ENCODE measurements at places on chromosomes 6 and 20.
A peak's percentile ranks its signal among the peaks of the same experiment; 100 is the strongest.

GRCh38 chr20:47610945-47611250 is 109.2 kb downstream of the NCOA3 start:
- DNase-seq, result no peak

GRCh38 chr6:43129434-43130194 is 41.5 kb upstream of the SRF start:
- DNase-seq, result peak; percentile 52

- DNase-seq, result no peak
Measured at GRCh38 chr20:41818369-41818768, 200.2 kb upstream of the CHD6 start.

GRCh38 chr6:16683641-16684194 is 77.5 kb downstream of the ATXN1 start:
- no peak for DNase-seq

- DNase-seq, result no peak
Measured at GRCh38 chr20:3515379-3516170, 44.8 kb downstream of the ATRN start.

DNA sequence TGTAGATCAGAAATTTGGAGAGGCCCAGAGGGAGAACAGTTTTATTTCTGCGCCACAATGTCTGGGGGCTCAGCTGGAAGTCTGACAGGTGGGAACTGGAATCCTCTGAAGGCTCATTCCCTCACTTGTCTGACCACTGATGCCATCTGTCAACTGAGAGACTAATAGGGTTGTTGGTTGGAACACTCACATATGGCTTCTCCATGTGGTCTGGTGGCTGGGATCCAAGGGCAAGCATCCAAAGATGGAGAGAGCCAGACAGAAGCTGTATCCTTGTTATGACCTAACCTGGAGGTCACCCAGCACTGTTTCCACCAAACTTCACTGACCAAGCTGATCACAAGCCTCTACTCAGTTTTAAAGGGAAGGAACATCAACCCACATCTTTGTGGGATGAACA is 117.9 kb upstream of the AKAP12 start:
- no peak for DNase-seq

- peak; percentile 56 for DNase-seq
Measured at GRCh38 chr6:89387516-89388201, 24.4 kb downstream of the RRAGD start.

DNA sequence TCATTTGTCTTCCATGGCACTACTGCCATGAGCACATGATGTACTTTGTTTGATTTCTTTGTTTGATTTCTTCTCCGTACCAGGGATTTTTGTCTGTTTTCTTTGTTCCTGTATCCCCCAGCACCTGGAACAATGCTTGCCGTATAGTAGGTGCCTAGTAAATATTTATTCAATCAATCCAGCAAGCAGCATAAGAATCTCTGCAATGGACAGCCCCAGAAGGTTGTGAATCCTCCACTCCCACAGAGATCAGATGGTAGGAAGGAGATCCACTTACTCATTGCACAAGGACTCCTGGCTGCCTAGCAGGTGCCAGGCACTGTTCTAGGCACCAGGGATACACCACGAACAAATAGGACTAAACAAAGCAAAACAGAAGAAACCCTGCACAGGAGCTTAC is 6.7 kb upstream of the SYNJ2 start:
- DNase-seq, result no peak

GRCh38 chr20:43590036-43590391 is 723 bp upstream of the IFT52 start:
- DNase-seq, result peak; percentile 38

DNA sequence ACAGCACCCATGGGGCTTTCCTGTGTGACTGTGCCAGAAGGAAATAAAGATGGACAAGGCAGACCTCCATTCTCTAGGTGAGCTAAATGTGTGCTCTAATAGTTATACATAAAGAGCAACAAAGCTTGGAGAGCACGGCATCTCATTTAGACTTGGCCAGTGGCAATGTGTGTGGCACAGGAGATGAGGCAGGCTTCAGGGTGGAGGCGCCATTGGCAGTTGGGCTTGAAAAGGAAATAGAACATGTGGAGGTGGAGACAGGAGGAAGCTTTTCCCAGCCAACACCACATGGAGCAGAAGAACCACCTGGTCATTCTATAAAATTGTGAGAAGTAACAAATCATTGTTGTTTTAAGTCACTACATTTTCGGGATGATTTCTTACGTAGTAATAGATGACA is 3.6 kb upstream of the RALY start:
- no peak for DNase-seq

- DNase-seq, result no peak
Measured at GRCh38 chr6:37323580-37323979, 30.2 kb upstream of the RNF8 start.

GRCh38 chr6:90488816-90489215 is 98.1 kb downstream of the MAP3K7 start:
- DNase-seq, result no peak

GRCh38 chr6:139904568-139904967 is 530.1 kb upstream of the CITED2 start:
- DNase-seq, result no peak

DNA sequence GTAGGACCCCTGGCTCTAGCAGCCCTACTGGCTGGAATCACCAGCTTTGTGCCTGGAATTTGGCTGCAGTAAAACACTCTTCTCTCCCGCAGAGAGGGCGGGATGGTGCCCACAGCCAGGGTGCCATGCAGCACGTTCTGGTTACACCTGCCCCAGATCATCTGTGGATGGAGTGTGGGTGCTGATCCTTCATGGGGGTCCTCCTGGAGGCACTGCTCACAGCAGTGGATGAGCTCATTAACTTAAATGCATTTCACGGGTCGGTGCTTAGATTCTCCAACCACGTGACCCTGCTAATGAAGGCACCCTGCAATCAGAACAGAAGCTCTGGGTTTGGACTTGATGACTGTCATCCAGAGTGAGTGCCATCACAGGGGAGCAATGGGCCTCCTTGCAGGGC is 138.6 kb upstream of the AFDN start:
- DNase-seq, result no peak

- DNase-seq, result peak; percentile 11
Measured at GRCh38 chr6:54244430-54244829, 63.8 kb upstream of the TINAG start.

- no peak for DNase-seq
Measured at GRCh38 chr20:39619271-39619785, 657.2 kb downstream of the DHX35 start.

DNA sequence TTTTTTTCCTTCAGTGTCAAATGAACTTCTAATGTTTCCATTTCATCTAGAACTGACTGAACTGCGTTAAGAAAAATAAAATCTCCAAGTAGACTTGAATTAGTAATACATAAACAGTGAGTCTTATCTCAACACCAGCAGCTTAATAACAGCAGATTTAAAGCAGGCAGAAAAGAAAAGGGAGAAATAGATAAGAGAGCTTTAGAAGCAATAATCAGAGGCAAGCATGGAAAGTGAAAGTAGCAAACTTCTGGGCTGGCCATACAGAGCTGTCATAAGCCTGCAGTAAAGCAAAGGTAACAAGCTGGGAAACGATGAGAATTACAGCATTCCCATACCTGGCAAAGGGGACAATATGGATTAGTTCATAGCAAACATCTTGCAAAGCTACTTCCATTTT is 16.9 kb upstream of the ANGPT4 start:
- DNase-seq, result no peak

- DNase-seq, result peak; percentile 51
Measured at GRCh38 chr6:34680802-34681515, 15.6 kb downstream of the ILRUN start.

- DNase-seq, result peak; percentile 79
Measured at GRCh38 chr20:62030834-62031434, 34.7 kb downstream of the TAF4 start.

DNA sequence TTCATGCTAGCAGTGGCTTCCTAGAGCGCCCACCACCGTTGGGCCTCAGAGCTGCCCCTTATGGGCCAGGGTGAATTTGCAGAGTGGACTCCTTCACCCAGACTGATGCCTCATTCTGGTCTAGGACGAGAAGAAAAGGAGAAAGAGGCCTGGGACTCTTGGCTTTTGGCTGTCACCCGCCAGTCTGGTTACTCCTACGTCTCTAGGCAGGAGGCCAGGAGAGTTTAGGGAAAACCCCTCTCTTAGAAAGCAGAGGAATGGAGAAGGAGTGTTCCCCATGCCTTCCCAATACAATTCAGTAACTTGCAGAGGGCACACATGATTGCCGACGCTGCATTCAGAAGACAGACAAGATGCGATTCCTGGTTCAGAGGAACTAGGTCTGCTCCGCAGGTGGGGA is 70.1 kb downstream of the CDC5L start:
- DNase-seq, result no peak

DNA sequence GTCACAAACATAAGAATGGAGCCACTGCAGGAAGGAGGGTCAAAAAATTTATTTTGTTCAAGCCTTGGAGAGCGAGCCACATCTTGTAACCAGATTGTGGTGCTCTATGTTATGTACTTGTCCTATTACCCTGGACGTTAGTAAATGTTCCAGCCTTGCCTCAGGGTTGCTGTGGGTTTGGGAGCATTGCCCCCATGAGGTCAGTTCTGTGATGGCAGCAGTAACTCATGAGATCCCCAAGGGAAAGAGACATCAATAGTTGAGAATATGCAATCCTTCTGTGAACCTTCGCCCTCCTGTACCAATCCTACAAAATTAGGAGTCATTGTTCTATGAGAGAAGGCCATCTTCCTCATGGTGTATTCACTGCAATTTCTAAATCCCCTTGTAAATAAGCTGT is 16.4 kb upstream of the CFAP206 start:
- DNase-seq, result peak; percentile 48

GRCh38 chr6:11586536-11586935 is 49.0 kb downstream of the TMEM170B start:
- DNase-seq, result no peak

DNA sequence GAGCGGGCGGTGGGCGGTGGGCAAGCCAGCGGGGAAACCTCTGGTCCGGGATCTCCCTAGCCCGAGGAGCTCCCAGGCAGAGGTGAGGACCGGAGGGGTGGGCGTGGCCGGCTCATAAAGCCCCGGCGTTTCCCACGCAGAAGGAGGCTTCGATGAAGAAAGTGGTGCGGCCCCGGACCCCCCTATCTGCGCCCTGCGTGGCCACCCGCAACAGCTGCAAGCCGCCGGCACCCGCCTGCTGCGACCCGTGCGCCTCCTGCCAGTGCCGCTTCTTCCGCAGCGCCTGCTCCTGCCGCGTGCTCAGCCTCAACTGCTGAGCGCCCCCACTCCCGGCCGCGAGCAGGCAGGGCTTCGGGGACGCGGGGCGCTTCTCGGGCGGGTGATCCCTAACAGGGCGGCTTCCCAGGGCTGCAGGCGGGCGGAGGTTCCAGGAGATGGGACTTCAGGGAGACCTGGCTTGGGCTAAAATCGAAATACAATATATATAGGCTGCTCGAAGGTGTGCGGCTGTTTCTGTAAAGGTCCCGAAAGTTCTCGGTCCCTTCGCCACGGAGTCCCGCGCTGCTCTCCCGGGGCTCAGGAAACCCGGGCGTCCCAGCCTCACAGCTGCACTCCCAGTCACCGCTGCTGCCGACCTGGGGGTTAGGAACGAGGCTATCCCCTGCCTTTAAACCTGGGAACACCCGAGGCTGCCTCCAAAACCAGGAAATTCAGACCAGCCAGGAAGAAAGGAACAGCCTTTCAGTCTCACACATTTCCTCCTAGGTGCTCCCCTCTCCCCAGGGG is 27.8 kb downstream of the ASIP start:
- DNase-seq, result peak; percentile 38

DNA sequence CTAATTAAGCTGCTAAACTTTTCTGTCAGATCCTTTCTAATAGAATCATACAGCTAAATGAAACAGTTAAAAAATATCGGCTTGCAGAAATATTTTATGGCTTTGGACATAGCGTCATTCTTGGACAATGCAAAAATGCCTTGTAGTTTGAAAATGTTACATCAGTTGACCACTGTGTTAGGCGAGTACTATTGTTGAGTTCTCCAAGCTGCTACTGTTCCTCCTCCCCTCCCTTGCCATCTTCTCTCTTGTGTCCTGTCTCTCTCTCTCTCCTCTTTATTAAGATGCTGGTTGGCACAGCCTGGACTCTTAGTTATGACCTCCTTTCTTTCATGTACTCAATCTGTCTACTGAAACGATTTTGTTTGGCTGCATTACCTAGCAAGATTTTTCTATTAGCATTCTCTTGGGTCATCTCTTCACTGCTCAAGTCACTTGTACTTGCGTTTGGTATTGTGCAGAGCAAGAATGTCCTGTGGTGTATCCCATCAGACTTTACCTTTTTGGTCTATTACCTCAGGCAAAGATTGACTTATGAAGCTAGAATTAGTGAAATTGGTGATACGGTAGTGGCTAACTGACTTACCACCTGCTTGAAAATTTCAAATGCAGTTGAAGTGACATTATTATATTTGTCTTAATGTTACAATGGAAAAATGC is 127.9 kb downstream of the FARS2 start:
- no peak for DNase-seq

GRCh38 chr6:158999666-159000403 is at the start of gene RSPH3:
Gene RSPH3 (minus strand): TSS chr6:159000202. CDS start chr6:158999550, 652 bp downstream.
- peak; percentile 93 for DNase-seq

DNA sequence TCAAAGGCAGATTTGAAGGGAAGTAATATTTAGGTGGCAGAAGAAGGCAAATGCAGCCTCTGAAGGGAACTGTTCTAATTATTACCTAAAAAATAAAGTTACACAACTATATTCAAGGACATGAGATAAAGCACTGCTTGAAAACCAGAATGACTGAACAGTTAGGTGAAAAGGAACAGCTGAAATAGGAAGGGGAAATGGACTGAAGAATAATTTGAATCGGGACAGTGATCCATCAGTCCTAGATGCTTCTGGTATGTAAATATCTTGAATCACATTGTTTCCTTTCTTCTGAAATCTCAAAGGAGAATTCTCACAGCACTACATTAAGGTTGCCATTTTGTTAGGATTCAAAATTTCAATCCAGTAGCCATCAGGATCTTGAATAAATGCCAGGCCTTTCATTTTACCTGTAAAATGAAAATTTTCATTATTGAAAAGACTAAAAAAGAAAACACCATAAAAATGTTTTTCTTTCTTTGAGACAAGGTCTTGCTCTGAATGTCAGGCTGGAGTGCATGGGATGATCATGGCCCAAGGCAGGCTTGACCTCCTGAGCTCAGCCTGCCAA is 25.9 kb downstream of the GLO1 start:
- no peak for DNase-seq
